ENCODE measurements at places on chromosomes 1 and 21.
A peak's percentile ranks its signal among the peaks of the same experiment; 100 is the strongest.

- no peak for DNase-seq
Observed at GRCh38 chr1:31502926-31503511, 73.3 kb upstream of the TINAGL1 start.

- no peak for DNase-seq
Observed at GRCh38 chr1:212593821-212594251, 14.7 kb upstream of the ATF3 start.

- DNase-seq = no peak
Observed at GRCh38 chr1:164982545-164982944, 374.0 kb downstream of the LMX1A start.

DNA sequence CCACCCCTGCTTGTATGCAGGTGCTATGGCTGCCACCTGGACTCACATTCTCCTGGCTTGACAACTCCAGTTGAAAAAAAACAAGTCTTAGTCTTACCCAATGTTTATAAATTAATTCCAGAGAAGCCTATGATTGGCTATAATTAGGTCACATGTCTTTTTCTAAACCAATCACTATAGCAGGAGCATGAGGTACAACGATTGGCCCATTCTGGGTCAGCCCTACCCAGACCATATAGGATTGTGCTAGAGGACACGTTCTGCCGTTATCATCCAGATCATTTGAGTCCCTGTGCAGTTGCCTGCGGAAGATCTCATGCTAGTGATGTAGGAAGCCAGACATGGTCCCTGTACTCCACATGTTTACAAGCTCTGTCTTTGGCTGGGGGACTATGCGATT lies 41.9 kb upstream of the PARP1 start:
- DNase-seq = no peak

DNA sequence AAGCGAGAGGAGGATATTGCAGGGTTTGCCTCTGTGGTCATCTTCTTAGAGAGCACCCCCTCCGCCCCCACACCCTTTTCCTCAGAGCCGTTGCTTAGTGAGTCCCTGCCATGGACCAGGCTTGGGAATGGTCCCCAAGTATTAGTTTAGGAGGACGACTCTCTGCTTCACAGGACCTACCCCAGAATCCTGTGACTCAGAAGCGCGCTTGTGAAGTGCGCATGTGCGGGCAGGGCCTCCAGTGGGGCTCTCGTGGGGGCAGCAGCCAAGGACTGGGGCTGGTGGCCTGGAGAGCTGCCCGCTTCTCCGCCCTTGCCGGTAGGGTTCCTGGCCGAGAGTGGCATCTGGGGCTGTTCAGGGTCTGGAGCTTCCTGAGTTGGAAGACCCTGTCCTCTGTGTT lies 37.3 kb upstream of the HMGN1 start:
- no peak for DNase-seq

DNA sequence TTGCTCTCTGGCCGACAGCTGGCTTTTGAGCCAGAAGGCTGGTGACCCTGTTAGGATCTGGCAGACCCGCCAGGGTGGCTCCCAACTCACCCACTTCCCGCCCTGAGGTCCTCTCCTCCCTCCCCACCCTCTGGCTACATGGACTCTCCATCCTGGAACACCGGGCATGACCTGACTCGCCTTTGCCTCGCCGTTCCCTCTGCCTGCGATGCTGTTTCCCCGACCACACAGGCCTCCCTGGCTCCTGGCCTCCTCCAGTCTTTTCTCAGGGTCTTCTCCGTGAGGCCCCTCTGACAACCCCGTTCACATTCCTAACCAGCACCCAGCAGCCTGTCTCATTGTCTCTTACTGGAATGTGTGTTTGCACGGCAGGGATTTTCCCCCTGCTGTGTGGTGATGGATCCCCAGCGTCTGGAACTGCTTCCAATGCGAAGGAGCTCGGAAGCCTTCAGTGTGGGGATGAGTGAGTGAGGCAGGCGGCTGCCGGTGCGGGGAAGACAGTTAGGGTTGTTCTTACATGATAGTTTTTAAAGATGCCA lies 46.0 kb upstream of the POFUT2 start:
- DNase-seq = no peak

DNA sequence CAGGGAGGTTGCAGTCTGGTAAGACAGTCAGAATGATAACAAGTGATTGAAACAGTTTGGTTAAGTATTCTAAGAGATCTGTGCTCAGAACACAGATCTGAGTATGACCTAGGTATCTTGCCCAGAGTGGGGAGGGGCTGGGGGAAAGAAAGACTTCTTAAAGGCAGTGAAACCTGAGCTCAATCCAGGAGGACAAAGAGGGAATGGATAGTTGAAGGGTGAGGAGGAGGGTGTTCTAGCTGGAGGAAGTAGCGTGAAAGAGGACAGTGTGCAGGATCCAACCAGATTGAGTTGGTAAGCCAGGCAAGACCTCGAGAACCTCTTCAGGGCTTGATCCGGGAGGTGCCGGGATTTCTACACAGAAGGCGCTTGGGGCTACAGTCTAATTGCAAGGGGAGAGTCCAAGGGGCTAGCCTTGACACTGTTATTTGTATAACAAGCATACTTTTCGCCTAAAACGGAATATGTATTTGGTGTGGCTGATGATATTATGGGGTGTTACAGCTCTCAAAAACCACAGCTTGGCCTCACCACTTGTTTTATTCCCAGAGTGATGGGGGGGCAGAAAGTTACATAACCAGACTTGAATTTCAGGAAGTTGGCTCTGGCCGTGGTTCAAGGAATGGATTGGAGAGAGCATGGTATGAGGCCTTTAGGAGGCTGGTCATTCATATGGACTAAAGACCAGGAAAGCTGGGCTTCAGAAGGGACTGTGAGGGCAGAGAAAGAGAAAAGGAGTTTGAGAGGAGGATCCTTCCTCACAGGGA lies 19.1 kb downstream of the RCSD1 start:
- no peak for DNase-seq

DNA sequence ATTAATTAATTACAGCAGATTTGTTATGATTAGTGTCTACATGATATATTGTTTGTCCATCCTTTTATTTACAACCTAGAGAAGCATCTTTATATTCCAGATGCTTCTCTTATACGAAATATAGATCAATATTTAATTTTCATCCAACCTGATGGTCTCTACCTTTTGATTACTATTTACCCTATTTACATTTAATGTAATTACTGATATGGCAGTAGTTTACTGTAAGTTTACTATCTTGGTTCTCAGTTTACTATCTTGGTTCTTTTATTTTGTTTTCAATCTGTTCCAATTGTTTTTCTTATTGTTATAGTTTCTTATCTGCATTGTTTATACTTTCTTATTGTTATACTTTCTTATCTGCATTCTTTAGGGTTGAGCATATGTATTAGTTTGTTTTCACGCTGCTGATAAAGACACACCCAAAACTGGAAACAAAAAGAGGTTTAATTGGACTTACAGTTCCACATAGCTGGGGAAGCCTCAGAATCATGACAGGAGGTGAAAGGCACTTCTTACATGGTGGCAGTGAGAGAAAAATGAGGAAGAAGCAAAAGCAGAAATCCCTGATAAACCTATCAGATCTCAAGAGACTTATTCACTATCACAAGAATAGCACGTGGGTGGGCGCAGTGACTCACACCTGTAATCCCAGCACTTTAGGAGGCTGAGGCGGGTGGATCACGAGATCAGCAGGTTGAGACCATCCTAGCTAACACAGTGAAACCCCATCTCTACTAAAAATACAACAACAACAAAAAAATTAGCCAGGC lies 28.9 kb downstream of the FAF1 start:
- DNase-seq = no peak

GRCh38 chr1:52628614-52629324 lies 4.2 kb upstream of the SHISAL2A start:
- DNase-seq = no peak

DNA sequence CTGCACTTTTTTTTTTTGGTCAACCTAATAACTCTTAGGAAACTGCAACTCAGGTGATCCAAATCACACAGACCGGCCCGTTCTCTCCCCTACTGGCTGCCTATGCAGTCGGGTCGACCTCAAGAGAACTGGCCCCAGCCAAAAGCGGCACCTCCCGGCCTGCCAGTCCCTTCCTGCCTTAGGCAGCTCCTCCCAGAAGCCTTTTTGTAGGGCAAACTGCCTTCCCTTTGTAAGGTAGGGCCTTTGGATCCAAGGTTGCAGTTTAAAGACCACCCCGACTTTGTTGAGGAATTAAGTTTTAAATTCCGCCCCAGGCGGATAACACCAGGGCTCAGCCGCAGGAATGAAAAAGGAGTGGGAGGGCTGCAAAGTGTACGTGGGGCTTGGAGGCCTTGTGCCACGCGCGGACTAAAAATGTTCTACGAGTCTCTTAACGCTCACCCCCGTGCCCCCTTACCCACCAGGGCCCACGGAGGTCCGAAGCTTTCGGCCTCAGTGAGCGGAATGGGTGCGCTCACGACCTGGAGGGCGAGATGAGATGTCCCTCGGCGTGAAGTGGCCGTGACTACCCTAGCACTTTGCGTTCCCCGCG lies 642 bp upstream of the ST3GAL3 start:
- peak; percentile 21 for DNase-seq
